ENCODE measurements at places on chromosomes 13 and 19.

- DNase-seq: no peak
Observed at GRCh38 chr13:24249624-24250023, 59.8 kb upstream of the C1QTNF9 start.

- no peak for DNase-seq
Observed at GRCh38 chr13:72728290-72728605, 525 bp downstream of the BORA start.

- no peak for DNase-seq
Observed at GRCh38 chr13:73960474-73960873, 173.7 kb downstream of the KLF12 start.

DNA sequence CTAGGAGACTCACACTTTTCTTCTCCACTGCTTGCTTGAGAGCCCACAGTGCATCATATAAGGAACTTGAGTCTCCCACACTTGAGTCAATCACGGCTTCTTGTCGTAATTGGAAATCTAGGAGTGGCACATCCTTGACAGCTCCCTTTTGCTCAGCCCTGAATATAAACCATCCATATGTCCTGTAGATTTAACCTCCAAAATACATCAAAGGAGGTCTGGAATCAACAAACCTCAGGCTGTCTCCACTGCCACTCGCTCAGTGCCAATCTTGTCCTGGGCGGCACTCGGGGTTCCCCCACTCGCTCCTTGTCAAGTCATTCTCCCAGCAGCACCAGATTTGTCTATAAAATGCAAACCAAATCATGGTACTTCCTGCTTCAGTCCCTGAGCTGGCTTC is 84.4 kb upstream of the UQCRFS1 start:
- no peak for DNase-seq

GRCh38 chr13:102799426-102800144 is 666 bp downstream of the BIVM start:
- no peak for DNase-seq

DNA sequence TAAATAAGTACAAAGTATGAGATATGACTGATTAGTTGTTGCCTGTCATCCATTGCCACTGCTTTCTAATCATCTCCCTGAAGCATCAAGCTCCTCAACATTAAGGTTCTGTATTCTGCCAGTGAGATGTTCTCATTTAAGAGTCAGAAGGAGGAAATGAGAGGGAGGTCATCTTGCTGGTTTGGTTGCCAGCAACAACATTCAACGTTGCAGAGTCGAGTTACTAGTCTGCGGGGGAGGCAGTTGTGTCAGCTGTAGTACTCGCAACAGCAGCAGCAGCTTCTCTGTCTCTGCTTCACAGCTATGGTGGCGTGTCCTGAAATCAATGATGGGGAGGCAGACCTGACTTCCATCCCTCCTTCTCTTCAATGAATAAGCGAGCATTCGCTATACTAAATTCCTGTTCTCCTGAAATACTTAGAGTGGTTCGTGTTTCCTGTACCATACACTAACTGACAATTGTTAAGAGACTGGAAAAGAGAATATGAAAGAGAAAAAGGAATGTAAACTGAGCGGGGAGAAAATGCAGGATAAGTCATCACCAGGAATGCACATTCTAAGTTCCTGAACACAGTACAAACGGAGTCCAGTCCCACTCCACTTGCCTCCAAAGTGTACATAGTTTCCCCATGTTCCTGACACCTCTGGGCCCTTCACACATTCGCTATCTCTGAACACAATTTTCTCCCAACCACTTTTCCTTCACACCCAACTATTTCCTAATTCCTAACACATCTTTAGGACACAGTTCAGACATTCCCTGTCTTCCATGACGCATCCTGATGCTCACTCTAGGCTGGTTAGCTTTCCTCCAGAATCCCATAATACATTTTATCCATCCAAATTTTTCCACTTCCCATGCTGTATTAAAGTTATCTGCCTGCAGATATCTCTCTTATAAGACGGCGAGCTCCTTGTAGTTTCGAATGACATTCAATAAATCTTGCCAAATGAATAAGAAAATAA is 263.0 kb downstream of the KLF12 start:
- DNase-seq: no peak

- no peak for DNase-seq
Observed at GRCh38 chr13:73168953-73169401, 110.2 kb downstream of the KLF5 start.

DNA sequence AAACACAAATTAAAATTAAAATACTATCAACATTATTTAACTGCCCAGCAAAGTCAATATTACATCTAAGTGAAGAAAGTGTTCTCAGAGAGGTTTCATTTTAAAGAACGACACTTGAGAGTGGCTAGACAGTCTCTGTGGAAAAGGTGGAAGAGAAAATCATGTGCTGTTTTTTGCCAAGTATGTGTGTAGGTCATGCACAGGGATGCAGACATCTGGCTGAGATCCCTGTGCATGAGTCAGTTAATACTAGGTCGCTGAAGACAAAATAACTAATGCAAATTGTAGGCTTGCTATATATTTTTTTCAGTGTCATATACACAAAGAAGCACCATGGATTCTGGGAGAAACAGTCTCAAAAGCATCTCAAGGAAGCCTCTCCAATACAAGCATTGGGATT is 44.3 kb upstream of the ENOX1 start:
- DNase-seq: no peak

GRCh38 chr19:42250666-42251531 is 4.0 kb downstream of the ERF start:
- DNase-seq: no peak

GRCh38 chr13:49649963-49650312 is 21.6 kb downstream of the ARL11 start:
- no peak for DNase-seq

DNA sequence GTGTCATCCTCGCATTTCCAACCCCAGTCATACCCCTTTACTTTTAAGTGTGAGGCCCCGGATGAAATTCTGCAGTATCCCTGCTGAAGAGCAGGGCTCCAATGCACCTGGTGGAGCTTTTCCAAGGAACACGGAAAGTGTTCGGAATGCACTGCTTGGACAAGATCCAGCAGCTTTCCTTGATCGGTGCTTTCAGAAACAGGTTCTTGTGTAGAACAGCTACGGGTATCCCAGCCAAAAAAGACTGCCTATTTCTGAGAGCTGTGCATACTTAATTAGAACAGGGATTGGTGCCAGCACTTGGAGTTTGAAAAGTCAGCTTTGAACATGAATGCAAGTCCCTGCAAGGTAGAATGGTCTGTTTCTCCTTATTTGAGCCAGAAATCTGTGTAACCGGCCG is 87.2 kb upstream of the C1QTNF9B start:
- DNase-seq: no peak

DNA sequence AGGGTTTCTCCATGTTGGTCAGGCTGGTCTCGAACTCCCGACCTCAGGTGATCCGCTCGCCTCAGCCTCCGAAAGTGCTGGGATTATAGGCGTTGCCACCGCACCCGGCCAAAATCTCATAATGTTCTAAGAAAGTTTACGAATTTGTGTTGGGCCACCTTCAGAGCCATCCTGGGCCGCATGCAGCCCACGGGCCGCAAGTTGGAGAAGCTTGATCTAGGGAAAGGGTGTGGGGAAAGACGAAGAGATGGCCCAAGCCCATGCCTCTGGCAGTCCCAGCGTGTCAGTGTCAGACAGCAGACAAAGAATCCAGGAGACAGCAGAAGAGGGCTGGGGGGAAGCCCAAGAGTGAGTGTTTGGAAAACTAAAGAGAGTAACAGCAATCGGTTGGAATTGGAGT is 17.3 kb upstream of the PNMA8C start:
- no peak for DNase-seq

- no peak for DNase-seq
Observed at GRCh38 chr19:37964109-37964508, 57.1 kb downstream of the SIPA1L3 start.

GRCh38 chr19:49160450-49161189 is 3.0 kb downstream of the TRPM4 start:
- no peak for DNase-seq

- no peak for DNase-seq
Observed at GRCh38 chr13:64709079-64709478, 2521.1 kb downstream of the PCDH9 start.

- DNase-seq: no peak
Observed at GRCh38 chr19:42249149-42249750, 5.7 kb downstream of the ERF start.

DNA sequence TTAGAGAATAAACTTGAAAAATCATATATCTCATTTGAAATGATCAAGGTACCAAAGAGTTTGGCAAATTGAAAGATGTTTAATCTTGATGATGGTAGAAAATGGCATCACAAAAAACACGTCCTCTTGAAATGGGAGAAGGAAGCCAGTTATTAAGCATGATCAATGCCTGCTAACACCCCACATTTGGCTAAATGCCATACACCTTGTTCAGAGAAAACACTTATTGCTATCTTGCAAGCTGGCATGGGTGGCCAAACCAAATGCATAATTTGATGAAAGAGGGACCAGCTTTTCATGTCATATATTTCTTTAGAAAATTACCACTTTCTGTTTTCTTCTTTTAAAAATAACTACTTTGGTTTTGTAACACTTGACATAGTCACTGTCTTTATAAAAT is 141.3 kb downstream of the ZAR1L start:
- DNase-seq: no peak

DNA sequence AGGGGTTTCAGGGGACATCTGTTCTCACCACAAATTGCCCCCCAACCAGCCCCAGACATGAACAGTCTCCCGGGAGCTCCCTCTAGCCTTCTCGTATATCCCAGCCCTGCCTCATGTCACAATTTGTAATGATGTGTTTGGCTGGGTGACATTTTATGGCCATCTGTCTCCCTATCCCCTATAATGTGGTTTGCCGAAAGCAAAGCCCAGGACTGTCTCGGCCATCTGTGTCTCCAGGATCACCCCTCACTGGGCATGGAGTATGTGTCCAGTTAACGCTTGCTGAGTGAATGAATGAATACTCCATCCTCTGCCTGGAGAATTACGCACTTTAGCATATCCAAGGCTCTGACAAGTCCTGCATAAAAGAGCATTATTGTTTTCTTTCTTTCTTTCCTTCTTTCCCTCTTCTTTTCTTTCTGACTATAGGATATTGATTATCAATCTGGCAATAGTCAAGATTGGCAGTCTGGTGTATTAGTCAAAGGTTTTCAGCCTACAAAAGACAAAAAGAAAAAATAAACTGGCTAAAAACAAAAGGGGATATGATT is 15.1 kb downstream of the HPN start:
- no peak for DNase-seq
